Cerebellar cortex (tissue), 1 donor: ENCODE measurements at places on chromosomes 5 and 9.

DNA sequence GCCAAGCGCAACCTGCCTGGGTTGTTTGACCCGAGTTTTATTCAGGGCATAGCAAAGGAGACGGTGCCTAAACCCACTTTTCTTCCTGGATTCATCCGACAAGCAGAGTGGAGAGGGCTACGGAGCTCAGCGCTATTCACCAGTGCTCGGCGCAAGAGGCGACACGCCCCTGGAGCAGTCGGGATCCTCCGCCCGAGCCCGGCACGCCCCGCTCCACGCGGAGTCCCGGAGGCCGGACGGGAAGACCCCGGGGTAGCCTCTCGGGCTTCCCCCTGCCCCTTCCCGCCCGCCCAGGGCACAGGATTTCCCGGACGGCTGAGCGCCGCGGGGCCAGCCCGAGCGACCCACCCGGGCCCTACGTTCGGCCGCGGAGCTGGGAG, 427 bp downstream of the SERINC5 start:
- DNase-seq = no peak

- no peak for DNase-seq
Observed at GRCh38 chr5:149962601-149963300, 2.2 kb downstream of the SLC26A2 start.

DNA sequence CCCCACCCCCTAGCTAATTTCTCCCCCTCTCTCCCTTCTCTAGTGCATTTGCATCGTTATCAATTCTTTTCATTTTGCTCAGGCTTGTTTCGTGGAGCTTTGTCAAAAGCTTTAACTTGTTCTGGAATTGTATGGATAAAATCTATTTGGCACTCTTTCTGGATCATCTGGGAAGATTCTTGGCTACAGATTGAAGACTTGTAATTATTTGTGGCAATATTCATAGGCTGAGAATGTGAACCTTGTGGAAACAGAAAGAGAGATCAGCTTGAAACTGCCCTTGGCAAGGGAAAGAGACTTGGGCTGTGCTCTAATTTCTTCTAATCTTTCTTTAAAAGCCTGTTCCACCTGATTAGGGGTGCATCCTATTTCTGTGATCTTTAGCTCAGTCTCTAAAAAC, 340.6 kb upstream of the DAB2 start:
- DNase-seq = no peak

GRCh38 chr5:146363161-146363874, 24.7 kb downstream of the POU4F3 start:
- no peak for DNase-seq

- no peak for DNase-seq
Observed at GRCh38 chr9:129476821-129477611, 143.9 kb downstream of the C9orf50 start.

DNA sequence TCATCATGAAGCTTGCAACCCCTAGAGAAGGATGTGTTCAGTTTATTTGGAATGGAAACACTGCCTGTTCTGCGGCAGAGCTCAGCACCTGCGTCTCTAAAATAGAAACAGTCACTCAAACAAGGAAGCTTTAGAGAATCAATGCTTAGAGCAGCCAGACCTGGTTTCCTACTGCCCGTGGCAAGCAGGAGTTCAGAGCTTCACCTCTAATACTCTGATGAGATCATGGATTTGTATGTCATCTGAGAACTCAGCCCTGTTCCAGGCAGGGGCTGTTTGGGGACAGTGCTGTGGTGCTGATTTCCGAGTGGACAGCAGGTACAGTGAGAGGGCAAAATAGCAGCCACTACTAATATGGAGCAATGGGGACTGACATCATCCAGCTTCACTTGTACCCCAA, 236.0 kb upstream of the IRX1 start:
- no peak for DNase-seq

DNA sequence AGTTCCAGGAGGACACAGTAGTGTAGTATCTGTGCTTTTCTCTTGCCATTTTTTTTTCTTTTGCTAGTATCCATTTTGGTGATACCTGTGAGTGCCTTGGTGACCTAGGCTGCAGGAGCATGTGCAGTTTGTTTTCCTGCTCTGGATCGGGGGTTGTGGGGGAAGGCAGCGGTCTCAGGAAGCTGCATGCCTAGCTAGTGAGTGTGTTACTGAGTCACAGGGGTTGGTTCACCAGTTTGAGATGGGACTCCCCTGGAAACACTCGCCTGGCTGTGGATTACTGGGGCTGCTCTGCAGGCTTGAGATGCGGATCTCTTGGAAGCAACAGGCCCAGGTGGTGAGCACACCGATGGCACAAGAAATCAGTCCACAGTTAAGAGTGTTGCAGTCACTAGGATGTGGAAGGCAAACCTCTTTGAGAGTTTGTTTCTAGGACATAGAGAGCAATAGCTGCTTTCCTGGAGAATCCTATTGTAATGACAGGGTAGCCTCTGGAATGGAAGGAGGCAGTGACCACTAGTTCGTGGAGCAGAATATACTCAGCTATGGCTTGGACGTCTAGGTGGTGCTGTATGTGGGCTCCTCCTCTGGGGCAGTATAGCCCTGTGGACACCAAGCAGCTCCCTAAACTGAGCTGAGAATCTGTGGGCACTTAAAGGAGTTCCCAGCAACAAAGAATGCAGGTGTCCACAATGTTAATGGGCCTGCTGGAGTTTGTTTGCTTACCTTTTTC, 20.0 kb upstream of the SPATA31E1 start:
- no peak for DNase-seq
